ENCODE measurements at places on chromosomes 1 and 21.

- DNase-seq, result no peak
Measured at GRCh38 chr1:81730881-81731280, 69.9 kb upstream of the ADGRL2 start.

GRCh38 chr1:112502826-112503225, 5.9 kb upstream of the WNT2B start:
- no peak for DNase-seq

GRCh38 chr1:170164103-170164763, 18.5 kb downstream of the NTMT2 start:
- no peak for DNase-seq

GRCh38 chr1:232615306-232615800, 14.6 kb downstream of the SIPA1L2 start:
- DNase-seq, result no peak

GRCh38 chr1:198959032-198959431, 320.2 kb downstream of the PTPRC start:
- DNase-seq, result no peak

GRCh38 chr1:83052865-83053264, 946.1 kb downstream of the TTLL7 start:
- DNase-seq, result no peak

DNA sequence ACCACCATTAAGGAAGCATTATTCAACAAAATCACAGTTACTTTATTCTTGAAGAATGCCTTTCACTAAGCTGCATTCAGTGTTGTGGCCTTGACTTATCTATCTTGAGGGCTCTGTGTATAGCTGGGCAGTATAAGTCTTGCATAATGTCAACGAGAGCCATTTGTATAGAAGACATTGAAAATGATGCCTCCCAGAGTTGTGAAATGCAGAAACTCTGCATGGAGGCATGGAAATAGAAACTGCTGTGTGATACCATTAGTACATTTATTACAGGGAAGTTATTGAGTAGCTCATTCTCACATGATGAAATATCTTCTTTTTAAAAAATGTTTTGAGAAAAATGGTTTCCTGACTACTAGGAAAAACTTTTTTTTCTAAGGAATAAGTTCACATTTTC, 111.4 kb upstream of the SNX7 start:
- DNase-seq, result no peak
